ENCODE measurements at places on chromosomes 11 and 22. TPM values are rescaled to one million over a fixed set of nuclear protein-coding genes. Genes with fewer than 3 reads are reported as not detected.
A peak's percentile ranks its signal among the peaks of the same experiment; 100 is the strongest.

GRCh38 chr11:126337474-126338241 lies 17.8 kb upstream of the ST3GAL4 start:
- DNase-seq = no peak

- peak; percentile 51 for DNase-seq
These were observed 12.7 kb downstream of the C11orf91 start for GRCh38 chr11:33687733-33688479.

DNA sequence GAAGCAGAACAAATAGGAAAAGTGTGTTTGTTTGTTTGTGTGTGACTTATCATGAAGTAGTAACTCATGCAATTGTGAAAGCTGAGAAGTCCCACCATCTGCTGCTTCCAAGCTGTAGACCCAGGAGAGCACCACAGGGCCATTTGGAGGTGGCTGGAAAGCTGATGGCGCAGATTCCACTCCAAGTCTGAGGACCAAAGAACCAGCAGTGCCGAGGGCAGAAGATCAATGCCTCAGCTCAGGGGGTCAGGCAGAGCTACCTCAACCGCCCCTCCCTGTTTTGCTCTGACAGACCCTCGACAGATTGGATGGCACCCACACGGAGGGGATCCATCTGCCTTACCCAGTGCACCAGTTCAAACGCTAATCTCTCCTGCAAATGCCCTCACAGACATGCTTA lies 896.2 kb downstream of the BRD1 start:
- DNase-seq = no peak

DGCR6L gene
- total RNA-seq = 26.1 TPM

DNA sequence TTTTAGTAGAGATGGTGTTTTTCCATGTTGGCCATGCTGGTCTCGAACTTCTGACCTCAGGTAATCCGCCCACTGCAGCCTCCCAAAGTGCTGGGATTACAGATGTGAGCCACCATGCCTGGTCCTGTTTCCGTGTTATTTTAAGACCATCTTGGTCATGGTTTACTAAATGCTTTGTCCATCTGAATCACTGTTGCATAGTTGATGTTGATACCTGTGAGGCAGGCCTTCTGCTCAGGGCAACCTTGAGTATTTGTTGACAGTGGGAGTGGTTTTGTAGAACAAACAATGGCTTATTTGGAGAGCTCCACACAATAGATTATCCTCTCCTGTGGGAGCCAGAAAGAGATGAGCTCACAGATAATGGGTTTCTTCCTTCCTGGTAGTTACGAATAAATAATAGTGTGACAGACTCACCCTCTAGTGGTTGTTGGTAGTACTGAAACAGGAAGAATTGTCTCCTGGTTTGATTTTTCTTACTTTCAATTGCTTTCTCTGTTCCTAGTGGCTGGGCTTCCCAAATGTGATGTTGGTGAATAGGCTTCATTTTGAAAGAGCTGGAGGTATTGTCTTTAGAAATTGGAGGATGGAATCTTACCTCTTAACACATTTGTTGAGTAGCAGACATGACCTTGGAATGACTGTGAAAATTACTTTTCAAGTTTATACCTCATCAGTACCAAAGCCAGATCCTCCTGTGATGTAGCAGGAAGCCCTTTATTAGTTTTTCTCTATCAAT lies 39.0 kb downstream of the CTNND1 start:
- no peak for DNase-seq

- DNase-seq = peak; percentile 85
These were observed 80.3 kb downstream of the ETS1 start for GRCh38 chr11:128506999-128507611.

OR56A1 gene
- 0.03 TPM for total RNA-seq

All from left colon (tissue), 2 donors.